ENCODE measurements at places on chromosomes 11 and 22.

GRCh38 chr11:64021757-64022093 lies 14.0 kb upstream of the FLRT1 start:
- DNase-seq, result no peak

- DNase-seq, result no peak
These were observed 312.7 kb downstream of the SOX6 start for GRCh38 chr11:16043617-16044016.

GRCh38 chr11:121385688-121386087 lies 66.4 kb upstream of the SORL1 start:
- no peak for DNase-seq

DNA sequence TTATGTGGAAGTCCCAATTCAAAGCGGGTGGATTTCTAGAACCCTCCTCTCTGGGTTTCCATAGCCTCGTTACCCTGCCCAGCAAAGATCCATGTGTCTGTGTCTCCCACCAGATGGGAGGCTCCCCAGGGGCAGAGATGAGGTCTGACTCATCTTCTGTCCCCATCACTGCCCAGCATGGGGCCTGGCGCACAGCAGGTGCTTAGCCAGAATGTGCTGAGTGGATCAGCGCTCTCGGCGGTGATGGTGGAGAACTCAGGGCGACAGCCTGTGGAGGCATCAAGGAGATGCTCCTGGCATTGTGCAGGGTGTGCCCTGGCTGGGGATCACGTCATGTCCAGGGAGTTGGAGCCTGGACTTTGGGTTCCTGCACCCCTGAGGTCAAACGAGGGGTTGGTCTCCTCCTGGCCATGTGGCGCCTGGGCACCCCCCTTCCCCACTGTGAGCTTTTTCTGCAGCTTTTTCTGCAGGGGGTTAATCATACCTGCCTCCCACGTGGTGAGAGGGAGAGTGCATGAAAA lies 46.1 kb upstream of the RFPL3 start:
- no peak for DNase-seq

GRCh38 chr11:118058311-118059245 lies 18.3 kb upstream of the TMPRSS4 start:
- no peak for DNase-seq

GRCh38 chr11:47924184-47924691 lies 56.1 kb upstream of the PTPRJ start:
- no peak for DNase-seq

GRCh38 chr22:29917052-29917902 lies 34.3 kb downstream of the MTMR3 start:
- no peak for DNase-seq

DNA sequence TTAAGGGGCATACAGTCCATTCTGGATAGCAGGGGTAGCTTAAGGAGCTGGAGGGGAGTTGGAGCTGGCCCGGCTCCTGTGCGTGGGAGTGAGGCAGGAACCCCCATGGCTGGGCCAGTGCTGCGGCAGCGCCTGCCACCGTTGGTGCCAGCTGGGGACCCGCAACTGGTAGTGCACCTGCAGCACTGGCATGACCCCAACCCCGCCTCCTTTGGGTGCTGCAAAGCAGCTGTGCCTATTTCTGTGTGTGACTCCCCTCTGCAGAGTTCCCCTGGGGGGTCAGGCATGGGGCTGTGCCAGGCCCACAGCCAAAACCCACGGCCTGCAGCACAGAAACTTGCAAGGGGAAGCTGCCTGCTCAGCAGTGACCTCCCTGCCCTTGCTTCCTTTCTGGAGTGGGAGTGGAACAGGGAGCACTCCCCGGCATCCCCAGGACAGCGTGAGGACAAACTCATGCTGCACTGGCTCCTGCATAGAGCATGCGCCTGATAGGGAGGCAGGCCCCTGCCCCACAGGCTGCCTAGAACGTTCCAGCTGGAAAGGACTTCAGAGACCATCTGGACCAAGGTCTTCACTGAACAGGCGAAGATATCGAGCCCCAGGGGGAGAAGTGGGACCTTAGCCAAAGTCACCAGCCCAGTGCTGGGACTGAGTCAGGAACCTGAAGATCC lies 26.2 kb upstream of the RAB1B start:
- peak; percentile 74 for DNase-seq

DNA sequence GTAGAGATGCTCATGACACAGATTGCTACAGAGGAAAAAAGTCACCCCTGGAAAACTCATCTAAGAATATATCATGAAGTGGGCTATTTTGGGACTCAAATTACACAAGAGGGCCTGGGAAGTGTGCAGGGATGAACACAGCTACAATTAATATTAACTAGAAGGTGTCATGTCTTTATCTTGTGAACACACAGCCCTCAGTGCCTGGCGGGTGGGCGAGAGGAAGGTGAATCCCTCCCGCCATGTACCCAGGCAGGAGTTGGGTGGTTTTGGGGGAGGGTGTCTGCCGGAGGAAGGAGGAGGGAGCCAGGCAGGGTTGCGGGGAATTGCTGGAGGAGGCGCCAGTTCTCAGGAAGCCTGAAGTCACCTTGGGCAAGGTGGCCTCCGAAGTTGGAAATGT lies 5.1 kb upstream of the FAM83F start:
- DNase-seq, result no peak

- DNase-seq, result no peak
These were observed 490.9 kb downstream of the SOX6 start for GRCh38 chr11:15865212-15865987.

- no peak for DNase-seq
These were observed 37.3 kb downstream of the PIWIL4 start for GRCh38 chr11:94604482-94604881.

- no peak for DNase-seq
These were observed 79.0 kb upstream of the SNX19 start for GRCh38 chr11:130995266-130995665.

DNA sequence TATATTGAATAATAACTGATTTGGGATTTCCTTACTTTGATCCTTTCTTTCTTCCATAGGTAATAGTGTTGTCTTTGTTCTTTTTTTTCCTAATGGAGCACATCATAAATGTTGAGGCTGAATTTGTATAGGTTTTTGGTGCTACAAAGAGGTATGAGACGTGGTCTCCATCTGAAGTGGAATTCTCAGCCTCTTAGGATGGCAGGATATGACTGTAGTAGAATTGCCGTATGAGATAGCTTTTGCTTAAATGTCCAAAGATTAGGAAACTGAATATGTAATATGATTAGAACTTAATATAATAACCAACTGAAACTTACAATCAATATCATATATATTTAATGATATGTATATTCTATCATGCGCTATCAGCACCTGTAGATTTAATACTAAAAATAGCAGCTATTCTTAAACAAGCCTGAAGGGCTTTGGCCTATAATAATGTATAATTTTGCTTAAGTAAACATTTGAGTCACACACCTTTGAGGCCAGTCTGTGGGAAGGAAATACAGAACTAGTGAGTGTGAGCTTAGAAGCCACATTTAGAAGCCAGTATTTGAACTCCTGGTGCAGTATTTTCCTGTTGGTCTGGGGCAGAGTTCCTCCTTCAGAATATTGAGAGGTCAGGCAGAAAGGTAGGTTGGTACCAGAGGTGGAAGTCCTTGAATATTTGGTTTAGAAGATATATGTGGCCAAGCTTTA lies 62.6 kb downstream of the SWAP70 start:
- DNase-seq, result no peak

- no peak for DNase-seq
These were observed 23.0 kb upstream of the EXPH5 start for GRCh38 chr11:108616549-108616948.

- DNase-seq, result no peak
These were observed 2.9 kb upstream of the APOA1 start for GRCh38 chr11:116840224-116840745.

GRCh38 chr22:20218987-20219386 lies 49.1 kb downstream of the RTN4R start:
- DNase-seq, result no peak

GRCh38 chr22:19042285-19043120 lies 79.7 kb downstream of the DGCR2 start:
- DNase-seq, result no peak

- DNase-seq, result no peak
These were observed 739 bp downstream of the ZMAT5 start for GRCh38 chr22:29765905-29766631.

GRCh38 chr11:75170516-75171201 lies 19.8 kb downstream of the SLCO2B1 start:
- DNase-seq, result no peak

GRCh38 chr22:36540867-36541642 lies 12.1 kb upstream of the EIF3D start:
- no peak for DNase-seq

- no peak for DNase-seq
These were observed 359.9 kb downstream of the ETS1 start for GRCh38 chr11:128227466-128227865.

DNA sequence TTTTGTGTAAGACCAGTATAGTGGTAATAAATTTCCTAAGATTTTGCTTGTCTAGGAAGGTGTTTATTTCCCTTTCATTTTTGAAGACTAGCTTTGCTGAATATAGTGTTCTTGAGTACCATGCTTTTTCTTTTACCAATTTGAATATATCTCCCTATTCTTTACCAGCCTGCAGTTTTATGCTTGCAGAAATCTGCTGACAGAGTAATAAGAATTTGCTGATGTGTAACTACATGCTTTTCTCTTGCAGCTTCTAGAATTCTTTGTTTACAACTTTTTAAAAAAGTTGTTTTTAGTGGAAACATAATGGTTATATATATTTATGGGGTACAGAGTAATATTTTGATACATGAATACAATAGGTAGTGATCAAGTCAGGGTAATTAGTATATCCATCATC lies 324.8 kb upstream of the FOLH1 start:
- DNase-seq, result no peak

DNA sequence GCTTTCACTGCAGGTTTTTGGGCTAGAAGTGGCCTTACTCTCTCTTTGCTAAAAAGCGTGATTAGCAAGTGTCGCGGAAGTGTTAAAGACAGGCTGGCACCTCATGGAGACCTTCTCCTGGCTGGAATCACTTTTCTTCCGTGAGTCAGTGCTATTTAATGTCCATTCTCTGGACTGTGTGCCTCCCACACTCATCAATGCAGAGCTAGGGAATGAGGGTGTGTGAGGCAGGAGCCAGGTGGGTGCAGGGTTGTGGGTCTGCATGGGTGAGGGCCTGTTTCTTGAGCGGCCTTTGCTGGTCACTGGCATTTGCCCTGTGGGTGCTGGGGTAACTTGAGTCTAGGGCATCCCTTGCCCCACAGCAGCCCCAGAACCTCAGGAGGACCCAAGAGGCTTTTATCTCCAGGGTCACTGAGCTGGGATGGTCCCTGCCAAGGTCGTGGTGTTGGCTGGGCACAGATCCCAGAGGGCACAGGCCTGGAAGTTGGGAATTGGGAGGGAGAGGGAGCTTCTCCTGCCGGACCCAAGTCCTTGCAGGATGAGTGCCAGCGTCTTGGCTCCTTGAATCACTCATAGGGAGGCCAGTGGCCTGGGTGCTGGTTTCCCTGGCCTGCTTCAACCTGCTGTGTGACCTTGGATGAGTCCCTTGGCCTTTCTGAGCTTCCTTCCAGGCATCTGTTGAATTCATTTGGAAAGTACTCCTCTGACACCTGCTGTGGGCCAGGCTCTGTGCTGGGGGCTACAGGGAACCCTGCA lies 30.0 kb downstream of the KIAA1671 start:
- DNase-seq, result no peak

DNA sequence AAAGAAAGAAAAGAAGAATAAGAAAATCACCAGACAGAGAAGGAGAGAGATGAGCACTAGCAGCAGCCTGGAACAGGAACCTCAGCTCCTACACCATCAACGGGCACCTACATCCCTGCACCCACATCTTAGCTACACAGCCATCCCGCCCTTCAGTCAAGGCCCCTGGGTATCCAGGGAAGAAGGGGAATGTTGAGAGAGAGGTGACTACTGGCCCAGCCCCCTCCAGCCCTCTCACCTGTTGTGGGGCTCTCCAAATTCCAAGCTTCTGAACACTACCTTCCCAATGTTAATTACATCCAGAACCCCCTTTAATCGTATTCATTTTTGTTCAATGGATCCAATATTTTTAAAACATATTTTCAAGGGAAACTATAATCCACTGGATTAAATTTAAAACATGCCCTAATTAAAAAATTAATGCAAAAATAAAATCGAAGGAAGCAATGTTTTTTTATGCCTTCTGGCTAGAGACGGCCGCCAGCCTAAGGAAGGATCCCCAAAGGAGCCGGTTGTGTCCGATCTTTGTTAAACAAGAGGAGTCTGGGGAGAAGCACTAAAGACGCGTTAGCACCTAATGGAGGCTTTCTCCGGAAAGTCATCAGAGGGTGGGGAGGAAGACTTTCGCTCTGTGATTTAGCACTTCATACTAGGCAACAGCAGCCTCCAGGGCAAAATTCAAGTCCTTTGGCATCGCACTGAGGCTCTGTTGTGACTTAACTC lies 9.5 kb downstream of the TPST2 start:
- DNase-seq, result no peak

DNA sequence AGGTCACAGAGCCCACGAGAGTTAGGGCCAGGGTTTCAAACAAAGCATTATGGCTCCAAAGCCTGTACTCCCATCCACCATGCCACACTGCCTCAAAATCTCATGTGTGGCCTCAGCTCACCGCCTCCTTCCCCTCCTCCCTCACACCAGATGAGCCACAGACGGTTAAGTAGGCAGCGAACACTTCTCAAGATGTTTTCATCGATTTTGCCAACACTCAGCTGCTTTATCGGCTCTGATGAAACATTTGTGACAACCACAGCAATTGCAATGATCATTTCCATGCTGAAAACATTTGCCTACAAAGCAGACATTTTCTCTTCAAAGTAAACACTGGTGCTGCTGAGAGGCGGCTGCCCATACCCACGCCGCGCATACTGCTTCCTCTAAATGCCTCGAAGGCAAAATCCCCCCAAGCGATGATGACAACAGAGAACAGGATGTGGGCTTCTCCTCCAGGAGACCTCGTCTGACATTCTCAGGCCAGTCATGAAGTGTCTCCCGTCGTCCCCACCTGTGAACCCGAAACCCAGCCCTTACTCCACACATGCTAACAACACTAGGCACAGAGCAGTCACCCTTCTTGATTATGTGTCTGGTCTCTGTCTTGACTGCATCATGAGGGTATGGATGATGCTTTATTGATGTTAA lies 599.2 kb downstream of the SOX6 start:
- no peak for DNase-seq

- no peak for DNase-seq
These were observed 75.9 kb downstream of the KCNQ1 start for GRCh38 chr11:2520736-2521035.

DNA sequence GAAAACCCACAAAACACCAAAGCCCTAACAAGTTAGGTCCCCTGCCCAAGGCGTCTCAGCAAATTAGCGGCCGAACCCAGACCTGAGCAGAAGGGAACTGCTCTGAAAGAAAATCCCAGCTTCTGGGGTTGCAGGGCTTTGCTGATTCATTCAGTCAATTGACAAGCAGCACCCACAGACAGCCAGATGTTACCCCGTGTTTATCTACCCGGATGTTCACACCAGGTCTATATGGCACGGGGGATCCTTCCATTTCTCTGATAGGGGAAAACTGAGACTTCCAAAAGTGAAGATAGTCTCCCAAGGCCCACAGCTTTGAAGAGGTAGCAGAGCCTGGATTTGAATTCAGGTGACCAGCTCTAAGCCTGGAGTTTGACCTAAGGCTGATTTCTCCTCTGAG lies 14.0 kb upstream of the OAF start:
- no peak for DNase-seq
